Activated CD4-positive, alpha-beta T cell treated with anti-CD3 and anti-CD28 coated beads, Interleukin-2, amount 50 U/mL, for 48 hours (primary cell): ENCODE measurements at places on chromosomes 6 and 20.

- no peak for DNase-seq
Measured at GRCh38 chr6:121896363-121896762, 460.9 kb downstream of the GJA1 start.

DNA sequence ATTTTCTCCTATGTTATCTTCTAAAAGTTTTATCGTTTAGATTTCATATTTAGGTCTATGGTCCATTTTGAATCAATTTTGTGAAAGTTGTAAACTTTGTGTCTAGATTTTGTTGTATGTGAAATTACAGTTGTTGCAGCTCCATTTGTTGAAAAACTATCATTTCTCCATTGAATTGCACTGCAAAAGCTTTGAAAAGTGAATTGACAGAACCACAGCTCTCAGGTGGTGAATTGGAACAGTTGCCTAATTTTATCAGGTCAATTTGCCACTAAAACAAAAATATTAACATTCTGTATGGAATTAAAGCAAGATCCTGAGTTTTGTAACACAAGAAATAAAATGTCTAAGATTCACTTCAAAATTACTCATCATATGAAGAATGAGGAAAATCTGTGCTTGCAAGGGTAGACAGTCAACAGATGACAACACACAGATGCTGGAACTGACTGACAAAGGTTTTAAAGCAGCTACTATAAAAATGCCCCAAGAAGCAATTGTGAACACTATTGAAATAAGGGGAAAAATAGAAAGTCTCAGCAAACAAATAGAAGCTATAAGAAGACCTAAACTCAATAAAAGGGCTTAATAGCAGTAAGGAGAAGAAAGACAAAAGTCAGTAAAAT is 346.7 kb downstream of the PAX1 start:
- DNase-seq: no peak

DNA sequence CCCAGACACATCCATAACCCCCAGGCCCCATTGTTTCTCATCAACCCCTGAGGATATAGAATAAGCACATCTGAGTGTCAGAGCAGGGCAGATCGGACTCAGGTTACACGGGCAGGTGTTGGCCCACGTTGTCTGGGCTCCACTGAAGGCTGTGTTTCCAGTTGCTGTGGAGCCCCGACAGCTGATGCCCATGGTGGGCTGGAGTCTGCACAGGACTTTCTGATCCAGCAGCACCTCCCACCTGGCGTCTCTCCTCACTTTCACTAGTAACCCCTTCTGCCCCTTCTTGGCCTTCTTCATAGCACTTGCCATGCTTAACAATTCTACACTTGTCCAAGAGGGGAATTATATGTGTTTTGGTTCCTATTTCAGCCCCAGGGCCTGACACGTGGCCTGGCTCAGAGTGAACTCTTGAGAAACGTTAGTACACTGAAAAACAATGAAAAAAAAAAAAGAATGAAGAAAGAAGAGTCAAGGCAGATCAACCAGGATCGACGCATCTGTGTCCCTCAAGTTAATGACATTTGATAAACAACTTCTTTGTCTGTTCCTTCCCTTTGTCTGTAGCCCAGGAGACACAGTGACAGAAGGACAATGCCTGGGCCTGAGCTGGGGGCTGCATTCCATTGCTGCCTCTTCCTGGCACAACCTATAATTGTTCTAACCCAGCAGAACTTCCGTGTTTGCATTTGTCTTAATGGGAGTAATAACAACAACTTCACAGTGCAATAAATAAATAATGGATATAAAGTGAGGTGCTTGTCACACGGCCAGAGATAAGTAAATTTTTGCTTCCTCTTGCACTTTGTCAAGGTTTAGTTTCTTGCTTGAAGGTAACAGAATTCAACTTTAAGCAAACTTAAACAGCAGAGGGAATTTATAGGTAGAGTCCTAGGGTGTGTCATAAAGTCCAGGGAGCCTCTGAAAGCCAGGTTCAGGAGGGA is 224.2 kb upstream of the SSTR4 start:
- DNase-seq: no peak

- no peak for DNase-seq
Measured at GRCh38 chr20:47124181-47124717, 229.6 kb downstream of the EYA2 start.

DNA sequence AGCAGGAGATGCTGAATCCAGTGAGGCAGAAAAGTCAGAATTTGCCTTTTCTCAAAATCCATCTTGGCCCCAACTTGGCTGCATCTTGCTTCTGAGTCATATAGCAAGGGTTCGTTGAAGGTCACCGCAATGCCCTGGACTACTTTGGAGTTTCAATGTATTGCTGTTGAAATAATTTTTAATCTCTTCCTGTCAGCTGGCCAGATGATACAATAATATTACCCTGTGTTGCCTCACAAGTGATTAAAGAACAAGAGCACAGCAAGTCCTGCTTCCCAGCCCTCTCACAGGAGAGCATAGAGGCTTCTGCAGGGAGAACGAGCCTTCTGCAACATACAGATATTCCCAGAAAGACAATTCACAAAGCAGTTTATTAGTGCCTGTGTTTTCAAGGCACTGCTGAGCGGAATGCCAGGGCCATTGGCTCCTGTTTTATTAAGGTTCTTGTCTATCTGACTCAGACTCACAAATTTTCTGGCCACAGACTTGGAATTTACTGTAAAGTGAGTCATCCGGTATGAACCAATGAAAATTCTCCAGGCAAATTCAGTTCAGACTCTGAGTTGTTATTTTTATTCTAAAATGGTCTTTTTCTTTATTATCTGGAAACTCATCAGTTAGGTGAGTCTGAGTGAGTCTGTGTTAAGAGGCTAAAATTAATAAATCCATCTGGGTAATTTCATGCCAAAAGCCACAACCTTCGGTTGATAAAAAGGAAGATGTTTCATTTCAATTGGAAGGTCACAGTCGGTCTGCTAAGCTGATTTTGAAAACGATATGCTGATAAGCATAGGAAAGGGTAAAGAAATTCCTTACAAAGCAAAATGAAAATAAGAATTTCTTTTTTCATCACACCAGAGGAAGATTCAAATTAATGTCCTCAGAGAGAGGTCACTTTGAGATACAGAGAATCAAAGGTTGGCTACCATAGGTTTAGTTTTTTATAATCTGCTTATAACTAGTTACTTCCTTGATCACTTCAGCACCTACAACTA is 289.4 kb upstream of the STXBP5 start:
- no peak for DNase-seq

- no peak for DNase-seq
Measured at GRCh38 chr6:89400050-89400449, 12.0 kb downstream of the RRAGD start.

DNA sequence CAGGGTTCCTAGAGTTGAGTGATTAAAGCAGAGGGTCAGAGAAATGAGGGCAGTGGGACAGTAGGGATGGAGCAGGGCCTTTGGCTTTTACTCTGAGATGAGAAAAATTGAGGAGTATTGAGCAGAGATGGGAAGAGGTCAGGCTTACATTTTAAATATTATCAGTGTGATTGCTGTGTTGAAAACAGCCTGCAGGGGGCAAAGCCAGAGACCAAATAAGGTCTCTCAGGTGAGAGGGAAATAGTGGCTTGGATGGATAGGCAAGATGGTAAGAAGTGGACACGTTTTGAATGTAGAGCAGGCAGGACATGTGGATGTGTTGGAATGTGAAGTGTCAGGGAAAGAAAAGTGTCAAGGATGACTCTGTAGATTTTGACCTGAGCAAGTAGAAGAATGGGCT is 105.0 kb upstream of the MAP3K7 start:
- DNase-seq: no peak

DNA sequence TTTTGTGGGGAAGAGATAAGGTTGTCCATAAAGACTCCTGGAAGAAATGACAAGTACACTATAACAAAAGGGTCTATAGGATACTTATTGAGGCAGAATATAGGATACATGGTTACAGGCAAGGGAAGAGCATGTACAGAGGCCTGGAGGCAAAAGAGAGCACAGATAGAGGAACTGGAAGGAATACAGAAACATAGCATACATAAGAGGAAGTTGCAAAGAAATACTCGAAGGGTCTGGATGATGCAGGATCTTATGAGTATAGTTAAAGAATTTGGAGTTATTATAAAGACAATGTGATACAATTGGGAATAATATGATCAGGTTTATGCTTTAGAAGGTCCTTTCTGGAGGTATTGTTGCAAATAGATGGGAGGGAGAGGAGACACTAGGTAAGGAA is 592.7 kb upstream of the POU3F2 start:
- no peak for DNase-seq

- no peak for DNase-seq
Measured at GRCh38 chr6:43318011-43318410, 9.4 kb upstream of the CRIP3 start.

DNA sequence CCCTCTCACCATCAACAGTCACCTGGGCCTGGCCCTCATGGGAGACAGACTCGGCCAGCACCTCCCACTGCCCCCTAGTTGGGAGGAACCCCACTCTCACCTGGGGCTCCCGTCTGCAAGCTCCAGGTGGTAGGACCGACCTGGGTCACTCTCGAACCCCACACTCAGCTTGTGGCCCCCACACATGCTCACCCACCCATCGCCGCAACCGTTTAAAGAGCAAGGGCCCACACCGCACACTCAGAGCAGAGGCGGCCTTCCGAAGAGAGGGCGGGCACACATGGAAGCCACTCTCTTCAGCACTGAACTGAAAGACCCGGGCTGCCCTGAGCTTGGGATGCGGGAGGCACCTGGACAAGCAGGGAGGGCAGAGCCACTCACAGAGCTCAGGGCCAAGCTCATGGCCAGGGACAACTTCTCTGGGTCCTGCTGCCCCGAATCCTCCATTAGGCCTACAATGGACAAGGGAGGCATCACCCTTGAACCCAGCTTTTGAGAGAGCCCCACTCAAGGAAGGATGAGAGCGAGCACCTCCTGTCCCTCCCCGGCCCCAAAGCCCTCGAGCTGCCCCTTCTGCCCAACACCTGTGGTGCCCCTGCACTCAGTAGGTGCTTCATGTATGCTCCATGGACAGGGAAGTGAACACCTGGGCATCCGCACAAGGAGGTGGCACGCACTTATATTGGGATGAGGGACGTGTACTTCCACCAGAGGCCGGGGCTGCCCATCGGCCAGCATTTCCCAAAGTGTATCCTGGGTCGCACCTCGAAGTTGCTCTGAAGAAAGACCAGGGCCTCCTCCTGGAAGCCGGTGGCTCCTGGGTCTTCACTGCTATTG is 50.4 kb downstream of the YTHDF1 start:
- DNase-seq: no peak

DNA sequence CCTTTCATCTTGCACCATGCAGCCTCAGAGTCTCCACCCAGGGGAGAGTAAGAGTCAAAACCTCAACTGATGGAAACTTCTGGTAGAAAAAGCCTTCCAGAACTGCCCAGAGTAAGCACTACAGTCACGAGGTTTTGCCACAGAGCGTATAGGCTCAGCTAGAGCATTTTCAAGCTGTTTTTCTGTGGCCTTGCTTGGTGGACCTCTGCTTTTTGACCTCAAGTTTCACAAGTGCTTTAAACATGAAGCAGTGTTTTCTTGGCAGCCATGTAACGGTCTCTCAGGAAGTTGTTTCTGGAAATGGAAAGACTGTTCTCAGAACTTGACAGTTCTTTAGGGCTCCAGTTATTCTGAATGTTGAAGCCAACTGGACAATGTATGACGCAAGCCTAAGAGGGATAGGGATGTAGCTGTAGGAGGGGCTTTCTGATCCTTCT is 146.5 kb downstream of the ZDHHC14 start:
- no peak for DNase-seq

GRCh38 chr6:142374965-142375733 is 73.3 kb downstream of the ADGRG6 start:
- DNase-seq: no peak

DNA sequence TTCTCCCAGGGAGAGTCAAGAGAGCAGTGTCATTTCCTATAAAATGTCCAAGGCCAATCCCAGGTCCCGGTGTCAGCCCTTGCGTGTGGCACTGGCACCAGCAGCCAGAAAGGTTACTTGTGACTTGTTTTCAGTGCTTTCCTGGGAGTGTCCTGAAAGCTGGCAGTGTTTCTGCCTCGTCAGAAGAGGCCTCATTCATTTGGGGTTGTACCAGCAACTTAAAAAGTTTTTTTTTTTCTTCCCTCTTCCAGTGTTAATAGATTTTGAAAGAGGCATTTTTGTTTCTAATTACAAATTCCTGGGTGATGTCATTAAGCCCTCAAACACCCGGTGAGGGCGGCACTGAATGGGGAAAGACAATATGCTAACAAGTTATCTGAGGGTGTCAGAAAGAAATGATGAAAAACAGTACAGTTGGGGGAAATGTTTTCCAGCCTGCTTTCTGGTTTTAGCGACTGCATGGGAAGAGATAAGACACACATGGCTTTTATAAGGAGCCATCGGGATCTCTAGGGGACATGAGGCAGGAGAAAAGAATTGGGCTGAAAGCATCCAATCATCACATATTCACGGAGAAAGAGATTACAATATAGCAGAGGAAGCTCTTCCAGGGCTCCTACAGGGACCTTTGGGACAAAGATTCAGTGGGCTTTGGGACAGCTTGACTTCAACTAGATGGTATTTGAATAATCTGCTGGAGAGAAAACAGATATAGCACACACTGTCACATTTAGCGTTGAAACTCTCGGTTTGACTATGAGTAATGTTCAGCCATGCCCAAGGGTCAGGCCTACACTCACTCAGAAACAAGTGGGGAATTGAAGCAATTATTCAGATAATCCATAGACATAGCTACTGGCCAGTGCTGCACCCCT is 153.0 kb downstream of the BCAS1 start:
- DNase-seq: no peak

- DNase-seq: peak; percentile 65
Measured at GRCh38 chr6:31729979-31730630, 1.0 kb upstream of the DDAH2 start.
